T1000 (cell line): ENCODE measurements at places on chromosomes 16 and 17.

DNA sequence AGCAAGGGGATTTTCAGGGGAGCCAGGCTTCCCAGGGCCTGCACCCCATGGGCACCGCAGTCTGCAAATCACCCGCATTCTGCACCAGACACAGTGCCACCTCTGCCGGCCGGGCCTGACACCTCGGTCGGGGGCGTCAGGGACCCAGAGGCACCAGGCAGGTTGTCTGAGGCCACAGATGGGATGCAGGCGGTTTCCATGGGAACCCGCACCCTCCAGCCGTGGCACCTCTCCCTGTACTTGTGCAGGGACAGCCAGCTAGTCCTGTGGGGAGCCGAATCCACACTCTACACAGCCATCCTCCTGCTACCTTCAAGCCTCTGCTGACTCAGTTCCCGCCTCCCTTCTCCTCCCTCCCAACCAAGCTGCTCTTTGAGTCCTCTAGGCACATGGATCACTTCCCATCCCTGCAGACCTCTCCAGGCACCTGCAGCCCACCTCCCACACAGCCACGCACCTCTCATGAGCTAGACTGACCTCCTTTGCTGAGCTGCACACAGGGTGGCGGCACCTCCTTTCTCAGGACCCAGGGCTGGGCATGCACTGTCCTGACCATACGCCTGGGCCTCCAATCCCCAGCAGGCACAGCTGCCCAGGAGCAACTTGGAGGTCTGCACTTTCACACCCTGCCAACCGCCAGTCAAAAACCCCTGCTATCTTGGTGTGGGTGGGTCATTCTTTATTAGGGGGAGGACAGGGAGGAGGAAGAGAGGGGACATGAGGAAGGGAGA, 119.5 kb downstream of the C16orf78 start:
- DNase-seq: no peak

GRCh38 chr17:64441772-64442540, 7.0 kb upstream of the MILR1 start:
- DNase-seq: no peak

- DNase-seq: no peak
These were observed 13.2 kb upstream of the TMEM100 start for GRCh38 chr17:55735731-55736405.

DNA sequence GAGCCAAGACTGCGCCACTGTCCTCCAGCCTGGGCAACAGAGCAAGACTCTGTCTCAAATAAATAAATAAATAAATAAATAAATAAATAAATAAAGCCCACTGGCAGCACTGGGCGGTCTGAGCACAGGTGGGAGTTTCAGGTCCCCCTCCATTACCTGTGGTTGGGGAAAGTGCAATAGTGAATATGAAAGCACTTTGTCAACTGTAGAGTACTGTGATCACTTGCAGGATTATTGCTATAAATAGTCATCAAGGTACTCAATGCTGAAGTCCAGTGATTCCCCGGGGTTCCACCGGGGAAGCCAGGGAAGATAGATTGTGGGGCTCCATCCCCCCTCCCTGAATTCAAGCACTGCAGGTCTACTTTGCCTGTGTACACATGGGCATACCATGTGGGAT, 42.7 kb upstream of the CPNE2 start:
- no peak for DNase-seq

DNA sequence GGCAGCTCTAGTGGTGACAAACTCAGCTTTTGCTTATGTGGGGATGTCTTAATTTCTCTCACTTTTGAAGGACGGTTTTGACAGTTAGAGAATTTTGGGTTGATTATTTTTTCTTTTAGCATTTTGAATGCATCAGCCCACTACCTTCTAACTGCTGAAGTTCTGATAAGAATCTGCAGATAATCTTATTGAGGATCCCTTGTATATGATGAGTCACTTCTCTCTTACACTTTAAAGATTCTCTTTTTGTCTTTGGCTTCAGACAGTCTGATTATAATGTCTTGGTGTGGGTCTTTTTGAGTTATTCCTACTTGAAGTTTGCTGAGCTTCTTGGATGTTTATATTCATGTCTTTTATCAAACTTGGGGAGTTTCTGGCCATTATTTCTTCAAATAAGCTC, 5.5 kb upstream of the PRKCB start:
- DNase-seq: no peak

- DNase-seq: no peak
These were observed 326 bp downstream of the SRCIN1 start for GRCh38 chr17:38605411-38605840.

DNA sequence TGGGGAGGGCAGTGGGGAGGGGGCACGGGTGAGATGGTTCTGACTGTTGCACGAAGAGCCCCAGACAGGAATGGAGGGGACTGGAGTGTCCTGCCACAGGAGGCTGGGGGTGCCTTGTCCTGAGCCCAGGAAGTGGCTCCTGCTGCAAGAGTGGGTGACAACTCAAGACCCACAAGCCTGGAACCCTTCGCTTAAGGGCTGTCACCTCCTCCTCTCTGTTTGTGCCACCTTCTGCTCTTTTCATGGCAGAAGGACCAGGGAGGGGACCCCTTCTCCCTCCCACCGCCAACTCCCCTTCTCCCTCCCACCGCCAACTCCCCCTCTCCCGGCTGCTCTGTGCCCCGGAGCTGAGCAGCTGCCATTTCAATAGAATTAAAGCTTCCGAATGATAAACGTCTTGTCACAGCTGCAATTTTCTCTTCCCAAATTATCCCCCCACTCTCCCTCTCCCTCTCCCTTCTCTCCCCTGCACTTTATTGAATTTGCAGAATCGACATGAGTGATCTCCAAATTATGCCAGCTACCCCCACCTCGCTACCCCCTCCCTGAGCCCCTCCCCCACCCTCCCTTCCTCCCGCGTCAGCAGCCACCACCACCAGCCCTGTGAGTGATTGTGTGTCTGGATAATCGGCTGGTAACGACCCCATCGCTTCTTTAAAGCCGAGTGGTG, 13.7 kb downstream of the GJD3 start:
- no peak for DNase-seq

GRCh38 chr17:57735230-57735629, 9.9 kb downstream of the CCDC182 start:
- DNase-seq: no peak

- DNase-seq: no peak
These were observed 488 bp downstream of the C17orf113 start for GRCh38 chr17:42049834-42050392.

DNA sequence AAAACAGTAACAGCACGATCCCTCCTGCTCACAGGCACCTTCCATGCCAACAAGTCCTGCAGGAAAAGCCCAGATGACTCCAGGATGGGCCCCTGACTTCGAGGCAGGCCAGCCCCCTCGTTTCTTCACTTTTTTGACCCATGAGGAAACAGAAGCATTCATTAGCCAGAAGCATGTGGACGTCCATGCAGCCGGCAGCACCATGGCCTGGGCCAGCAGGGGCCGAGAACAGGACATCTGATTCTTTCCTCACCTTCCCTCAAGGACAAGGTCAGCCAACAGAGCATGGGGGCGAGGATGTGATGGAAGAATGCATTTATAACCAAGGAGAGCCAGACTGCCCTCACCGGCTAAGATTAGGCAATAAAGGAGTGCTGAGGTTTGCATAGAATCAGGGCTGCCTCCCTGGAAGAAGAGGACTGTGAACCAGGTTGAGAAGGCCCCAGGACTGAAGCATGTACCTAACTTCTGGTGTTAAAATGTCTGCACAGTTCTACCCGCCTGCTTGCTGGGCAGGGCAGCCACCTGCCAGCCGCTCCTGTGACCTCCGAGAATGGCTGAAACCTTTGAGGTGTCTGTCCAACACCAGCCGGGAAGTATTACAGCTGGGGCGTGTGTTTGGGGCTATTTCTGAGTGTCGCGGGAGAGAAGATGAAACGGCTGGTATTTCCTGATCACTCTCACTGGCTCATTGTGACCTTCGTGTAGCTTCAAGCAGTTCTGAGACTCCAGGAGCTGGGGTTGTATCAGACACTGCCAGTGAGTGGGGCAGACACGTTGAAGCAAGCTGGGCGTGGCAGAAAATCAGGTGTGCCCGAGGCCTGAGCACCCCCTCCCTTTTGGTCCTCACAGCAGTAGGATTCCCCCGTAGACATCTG, 94.0 kb upstream of the TNRC6C start:
- no peak for DNase-seq

DNA sequence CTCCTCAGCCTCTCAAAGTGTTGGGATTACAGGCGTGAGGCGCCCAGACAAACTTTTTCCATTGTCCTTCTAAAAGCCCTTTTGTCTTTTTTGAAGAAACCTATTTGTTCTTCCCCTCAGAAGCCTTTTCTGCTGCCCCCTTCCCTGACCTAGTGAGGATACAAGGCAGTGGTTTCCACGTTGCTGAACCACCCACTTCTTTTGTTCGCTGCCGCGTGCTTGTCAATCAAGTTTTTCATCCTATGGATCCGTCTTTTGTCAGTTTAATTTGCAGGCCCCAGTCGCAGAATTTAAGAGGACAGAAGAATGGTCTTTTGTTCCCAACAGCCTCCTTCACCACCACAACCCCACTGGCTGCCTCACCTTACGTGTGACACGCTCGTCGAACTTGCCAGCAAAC, 20.2 kb upstream of the GNG13 start:
- DNase-seq: no peak

- no peak for DNase-seq
These were observed 19.7 kb downstream of the MAP3K3 start for GRCh38 chr17:63641692-63642448.

DNA sequence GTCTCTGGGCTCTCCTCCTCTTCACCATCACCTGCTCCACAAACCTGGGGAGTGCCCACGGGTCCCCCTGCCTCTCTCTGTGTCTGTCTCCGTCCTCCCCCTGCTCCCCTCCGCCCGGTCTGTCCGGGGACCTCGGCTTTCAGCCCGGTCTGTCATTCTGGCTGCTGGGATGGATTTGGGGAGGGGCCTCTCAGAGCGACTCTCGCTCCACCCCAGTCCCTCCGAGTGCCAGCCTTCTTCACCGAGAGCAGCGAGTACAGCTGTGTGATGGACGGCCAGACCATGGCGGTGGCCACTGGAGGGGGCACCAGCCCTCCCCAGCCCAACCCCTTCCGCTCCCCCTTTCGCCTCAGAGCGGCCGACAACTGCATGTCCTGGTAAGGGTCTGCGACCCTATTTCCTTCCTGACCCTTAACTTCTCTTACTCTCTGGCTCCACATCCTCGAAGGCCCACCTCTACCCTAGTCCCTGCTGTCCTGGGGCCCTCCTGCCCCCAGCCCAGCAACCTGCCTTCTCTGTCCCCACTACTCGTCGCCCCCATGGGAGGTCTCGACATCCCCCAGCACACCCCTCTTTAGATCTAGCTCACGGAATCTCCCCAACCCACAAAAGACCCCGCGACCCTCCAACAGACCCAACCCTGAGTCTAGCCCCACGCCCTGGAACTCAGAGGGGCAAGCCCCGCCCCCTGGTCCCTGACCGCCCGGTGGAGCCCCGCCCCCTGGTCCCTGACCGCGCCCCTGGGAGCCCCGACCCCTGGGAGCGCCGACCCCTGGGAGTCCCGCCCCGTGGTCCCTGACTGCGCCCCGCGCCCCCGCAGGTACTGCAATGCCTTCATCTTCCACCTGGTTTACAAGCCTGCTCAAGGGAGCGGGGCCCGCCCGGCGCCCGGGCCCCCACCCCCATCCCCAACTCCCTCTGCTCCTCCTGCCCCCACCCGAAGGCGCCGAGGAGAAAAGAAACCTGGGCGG, 5.6 kb upstream of the CXCL16 start:
- DNase-seq: no peak

GRCh38 chr17:40909755-40910154, 24.7 kb upstream of the KRT20 start:
- DNase-seq: no peak

DNA sequence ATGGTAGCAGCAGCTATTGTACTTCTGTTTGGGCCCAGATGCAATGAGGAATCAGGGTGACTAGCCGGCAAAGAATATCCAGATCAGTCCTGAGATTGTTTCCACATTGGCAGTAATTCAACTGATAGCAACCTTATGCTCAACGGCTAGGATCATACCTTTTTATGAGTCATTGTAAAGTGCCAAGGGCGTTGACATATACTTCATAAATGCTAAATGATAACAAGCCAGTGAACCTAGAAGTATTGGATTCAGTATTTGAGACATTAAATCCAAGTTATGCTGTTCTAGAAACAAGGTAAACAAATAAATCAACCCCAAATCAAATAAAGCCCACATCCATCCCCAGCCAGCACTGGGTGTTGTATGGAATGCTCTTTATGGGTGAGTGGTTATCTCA, 207.1 kb upstream of the ZFHX3 start:
- DNase-seq: no peak

DNA sequence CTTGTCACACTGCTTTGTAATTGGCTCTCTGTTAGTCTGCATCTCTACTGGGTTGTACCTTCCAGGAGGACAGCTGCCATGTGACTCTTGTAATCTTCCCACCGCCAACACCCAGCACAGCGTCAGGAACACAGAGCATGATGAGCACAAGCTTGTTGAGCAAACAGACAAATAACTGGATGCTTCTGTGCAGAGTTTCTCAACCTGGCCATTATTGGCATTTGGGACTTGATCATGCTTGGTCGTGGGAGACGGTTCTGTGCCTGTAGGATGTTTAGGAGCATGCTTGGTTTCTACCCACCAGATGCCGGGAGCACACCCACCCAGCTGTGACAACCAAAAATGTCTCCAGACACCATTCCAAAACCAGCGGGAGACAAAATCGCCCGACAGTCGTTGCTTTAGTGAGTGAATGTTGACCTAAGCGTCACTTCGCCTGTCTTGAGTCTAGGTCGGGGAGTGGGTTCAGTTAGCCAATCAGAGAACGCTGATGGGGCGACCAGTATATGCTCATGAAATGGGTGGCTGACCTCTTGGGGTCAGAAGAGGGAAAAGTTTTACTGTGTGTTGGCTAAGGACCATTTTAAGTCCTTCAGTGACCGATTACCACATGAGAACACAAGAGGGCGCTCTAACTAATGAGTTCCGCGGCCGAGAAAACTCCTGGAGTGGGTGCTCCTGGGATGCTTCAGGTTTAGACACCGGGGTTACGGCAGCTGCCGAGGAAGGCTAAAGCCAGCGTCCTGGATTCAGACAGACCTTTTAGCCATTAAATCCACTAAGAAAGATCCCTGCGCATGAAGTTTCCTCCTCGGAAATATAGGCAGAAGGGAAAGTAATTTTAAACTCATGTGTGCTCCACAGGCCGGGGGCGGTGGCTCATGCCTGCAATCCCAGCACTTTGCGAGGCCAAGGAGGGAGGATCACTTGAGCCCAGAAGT, 57.8 kb upstream of the TEX2 start:
- peak; percentile 64 for DNase-seq

DNA sequence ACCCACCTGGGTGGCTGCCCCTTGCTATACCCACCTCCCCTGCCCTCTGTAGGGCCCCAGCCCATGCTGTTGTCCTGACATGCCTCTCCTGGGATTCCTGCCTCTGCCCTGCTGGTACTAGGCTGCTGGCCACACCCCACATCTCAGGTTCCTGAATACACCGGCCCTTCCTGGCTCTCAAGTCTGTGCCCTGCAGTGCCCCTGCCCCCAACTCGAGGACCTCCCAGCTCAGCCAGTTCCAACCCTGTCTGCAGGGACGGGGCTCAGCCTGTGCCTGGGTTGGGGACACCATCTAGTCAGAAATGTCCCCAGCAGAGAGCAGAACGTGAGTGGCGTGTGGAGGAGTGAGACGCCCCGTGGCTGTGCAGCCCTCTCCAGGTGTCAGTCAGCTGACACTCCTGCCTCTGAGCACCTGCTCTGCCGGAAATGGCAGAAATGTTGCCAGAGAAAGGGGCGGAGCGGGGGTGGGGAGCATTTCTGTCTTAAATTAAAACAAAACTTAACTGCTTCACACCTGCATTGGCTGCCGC, 28.7 kb downstream of the ACSF3 start:
- no peak for DNase-seq
